Stimulated activated CD4-positive, alpha-beta T cell treated with anti-CD3 and anti-CD28 coated beads, Interleukin-1b, Interleukin-23, amount 100 ng/mL, for 1 hour (primary cell): ENCODE measurements at places on chromosomes 16 and 17.

GRCh38 chr17:79414063-79414792 is 196.6 kb downstream of the RBFOX3 start:
- no peak for DNase-seq

DNA sequence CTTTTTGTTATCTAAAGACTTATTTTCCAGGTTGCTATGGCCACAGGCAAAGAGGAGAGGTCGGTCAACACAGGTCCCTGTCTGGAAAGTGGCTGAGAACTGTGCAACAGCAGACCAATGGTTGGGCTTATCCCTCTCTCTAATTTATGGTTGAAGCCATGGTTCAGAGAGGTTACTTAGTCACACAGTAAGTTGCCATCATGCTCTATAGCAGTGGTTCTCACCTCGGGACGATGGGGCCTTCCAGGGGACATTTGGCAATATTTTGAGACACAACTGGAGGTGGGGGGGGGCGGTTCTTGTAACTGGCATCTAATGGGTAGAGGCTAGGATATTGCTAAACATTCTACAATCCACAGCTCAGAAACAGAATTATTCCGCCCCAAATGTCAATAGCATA is 842 bp upstream of the LDAF1 start:
- no peak for DNase-seq

DNA sequence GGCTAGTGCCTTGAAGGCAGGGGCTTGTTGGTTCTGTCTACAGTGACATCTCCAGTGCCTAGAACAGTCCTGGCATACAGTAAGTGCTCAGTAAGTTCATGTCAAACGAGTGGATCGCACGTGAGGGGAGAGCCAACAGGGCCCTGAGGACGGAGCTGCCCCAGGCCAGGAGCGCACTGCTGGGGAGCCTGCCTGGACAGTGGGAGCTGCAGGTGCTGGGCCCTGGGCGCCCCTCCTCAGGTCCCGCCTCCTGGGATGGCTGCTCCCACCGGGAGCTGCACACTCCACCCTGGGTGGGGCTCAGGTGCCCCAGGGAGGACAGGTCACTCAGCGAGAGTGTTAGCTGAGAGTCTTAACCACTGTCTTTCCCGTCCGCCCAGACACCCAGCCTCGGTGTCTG is 1.8 kb downstream of the EVPL start:
- DNase-seq = no peak

DNA sequence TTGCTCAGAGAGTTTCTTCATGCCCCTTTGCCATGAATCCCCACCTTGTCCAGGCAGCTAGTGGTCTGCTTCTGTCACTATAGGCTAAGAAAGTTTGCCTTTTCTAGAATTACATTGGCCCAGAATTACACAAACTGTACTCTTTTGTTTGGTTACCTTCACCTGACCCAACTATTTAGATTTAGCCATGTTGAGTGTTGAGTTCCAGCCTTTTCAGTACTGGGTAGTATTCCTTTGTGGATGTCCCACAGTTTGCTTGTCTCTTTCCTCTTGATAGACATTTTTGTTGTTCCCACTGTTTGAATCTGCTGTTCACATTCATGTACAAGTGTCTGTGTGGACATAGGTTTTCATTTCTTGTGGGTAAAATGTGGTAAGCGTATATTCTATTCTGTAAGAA is 22.3 kb downstream of the USP10 start:
- no peak for DNase-seq

DNA sequence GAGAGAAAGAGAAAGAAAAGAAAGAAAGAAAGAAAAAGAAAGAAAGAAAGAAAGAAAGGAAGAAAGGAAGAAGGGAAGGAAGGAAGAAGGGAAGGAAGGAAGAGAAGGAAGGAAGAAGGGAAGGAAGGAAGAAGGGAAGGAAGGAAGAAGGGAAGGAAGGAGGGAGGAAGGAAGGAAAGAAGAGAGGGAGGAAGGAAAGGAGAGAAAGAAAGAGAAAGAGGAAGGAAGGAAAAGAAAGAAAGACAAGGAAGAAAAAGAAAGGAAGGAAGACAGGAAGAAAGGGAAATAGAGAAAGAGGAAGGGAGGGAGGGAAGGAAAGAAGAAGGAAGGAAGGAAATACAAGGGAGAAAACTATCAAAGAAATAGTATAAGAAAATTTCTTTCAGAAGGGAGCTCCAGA is 7.2 kb upstream of the KRTAP4-7 start:
- no peak for DNase-seq

DNA sequence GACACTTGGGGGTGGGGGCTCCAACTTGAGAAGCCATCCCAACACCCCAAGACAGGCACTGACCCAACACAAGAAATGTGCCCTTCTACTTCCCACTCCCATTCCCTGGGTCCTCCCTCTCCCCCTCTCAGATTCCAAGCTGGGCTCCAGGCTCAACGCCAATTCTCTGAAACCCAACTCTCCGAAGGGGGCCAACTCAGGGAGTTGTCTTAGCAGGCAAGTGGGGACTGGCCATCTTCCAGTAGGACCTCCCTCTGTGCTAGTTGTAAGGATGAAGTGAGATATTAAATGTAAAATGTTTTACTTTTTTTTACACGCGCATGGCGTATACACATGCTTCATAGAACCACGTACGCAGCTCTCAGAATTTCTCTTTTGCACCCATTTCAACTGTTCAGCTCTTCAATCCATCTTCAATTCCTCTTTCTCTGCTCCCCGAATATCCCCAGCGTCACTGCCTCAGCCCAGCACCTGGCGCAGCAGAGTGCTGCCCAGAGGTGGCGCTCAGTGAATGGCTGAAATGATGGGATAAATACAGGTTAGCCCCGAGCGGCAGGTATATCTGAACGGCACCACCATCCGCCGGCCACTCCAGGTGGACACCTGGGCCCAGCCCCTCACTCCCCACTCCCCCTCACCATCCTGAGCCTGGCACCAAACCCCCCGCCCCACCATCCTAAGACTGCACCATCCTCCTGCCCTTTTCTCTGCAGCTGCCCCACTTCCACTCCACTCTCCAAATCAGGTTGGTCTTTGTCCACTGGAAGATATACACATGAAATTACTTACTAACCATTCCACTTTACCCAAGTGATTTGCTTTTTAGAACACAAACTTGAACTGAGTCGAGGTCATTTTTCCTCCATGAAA is 43.9 kb upstream of the TNRC6C start:
- no peak for DNase-seq

GRCh38 chr16:64304951-64305350 is 816.9 kb downstream of the CDH11 start:
- DNase-seq = no peak

- no peak for DNase-seq
These were observed 47.0 kb upstream of the FBXO47 start for GRCh38 chr17:39014044-39014794.

GRCh38 chr16:24683847-24684493 is 45.5 kb upstream of the TNRC6A start:
- DNase-seq = no peak

GRCh38 chr16:56325956-56326355 is 99.4 kb downstream of the AMFR start:
- DNase-seq = no peak

DNA sequence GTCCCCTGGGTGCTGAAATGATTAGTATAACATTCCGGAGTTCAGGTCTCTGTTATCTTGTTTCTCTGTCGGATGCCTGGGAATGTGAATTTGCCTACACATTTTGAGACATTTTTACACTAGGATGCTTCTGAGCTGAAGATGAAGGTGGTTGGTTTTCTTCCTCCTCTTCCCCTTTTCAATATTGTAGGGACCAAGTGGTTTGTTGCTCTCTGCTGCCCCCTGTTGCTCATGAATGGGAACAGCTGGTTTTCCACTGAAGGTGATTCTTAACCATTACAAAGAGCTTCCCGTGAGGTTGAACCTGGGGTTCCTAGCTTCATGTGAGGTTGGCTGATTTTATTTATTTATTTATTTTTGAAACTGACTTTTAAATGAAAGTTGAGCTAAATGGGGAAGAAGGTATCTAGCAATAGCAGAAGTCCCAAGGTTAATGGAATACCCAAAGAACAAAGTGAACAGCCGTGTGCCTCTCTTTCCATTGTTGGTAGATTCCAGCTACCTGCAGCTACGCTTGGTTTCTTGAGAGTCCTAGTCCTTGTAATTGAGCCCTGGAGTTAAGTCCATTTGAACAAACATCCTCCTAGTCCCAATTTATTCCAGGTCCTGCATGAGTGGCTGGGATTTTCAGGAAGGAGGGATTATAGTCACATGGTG is 983.9 kb upstream of the EEF2KMT start:
- no peak for DNase-seq

GRCh38 chr16:1048442-1049112 is 24.0 kb upstream of the SSTR5 start:
- DNase-seq = no peak

GRCh38 chr17:15287538-15288267 is 22.6 kb upstream of the PMP22 start:
- no peak for DNase-seq

GRCh38 chr17:77811521-77811920 is 147.0 kb upstream of the TNRC6C start:
- no peak for DNase-seq

GRCh38 chr16:12903407-12904328 is 2.3 kb downstream of the SHISA9 start:
- no peak for DNase-seq

- no peak for DNase-seq
These were observed at the start of gene SULT1A2 for GRCh38 chr16:28596840-28597691. Gene SULT1A2 (minus strand): TSS chr16:28597050. CDS start chr16:28595930, 1,120 bp downstream.

GRCh38 chr17:58305626-58306025 is 23.0 kb downstream of the TSPOAP1 start:
- DNase-seq = no peak

GRCh38 chr16:57562066-57562465 is 19.6 kb downstream of the ADGRG5 start:
- DNase-seq = no peak

DNA sequence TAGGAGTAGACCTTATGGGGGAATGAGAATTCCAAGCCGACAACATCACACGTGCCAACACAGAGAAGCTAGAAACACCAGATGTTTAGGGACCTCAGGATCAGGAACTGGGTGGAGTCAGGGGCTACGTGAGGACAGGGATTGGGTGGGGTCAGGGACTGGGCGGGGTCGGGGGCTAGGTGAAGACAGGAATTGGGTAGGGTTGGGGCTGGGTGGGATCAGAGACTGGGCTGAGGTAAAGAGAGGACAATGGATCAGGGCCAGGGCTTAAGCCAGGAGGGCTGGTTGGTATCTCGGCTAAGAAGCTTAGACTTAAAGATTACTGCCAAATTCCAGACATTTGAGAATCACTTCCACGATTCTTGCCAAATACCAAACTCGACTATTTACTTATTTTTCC is 11.6 kb downstream of the TEKT5 start:
- no peak for DNase-seq

DNA sequence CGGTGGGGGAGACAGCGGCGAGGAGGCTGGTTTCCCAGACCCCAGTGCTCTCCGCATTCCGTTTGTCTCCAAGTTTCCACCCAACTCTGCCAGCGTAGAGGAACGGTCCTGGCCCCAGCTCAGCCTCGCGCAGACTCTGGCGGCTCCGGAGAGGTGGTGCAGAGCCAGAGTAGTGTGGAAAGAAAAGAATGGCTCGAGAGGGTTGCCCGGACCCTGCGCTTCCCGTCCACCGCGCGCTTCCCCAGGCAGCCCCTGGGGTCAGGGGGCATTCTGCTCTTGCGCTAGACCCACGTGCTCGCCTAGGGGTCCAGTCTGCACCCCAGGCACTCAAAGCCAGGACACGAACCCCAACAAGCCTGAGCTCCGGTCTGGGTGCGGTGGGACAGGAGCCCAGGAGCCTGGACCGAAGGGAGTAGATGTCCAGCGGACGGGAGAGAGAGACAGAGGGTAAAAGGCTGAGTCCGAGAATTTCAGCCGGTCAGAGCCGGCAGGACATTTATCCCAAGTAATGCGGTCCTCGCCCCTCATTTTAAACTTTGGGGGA is 3.8 kb downstream of the PMP22 start:
- DNase-seq = no peak

- DNase-seq = no peak
These were observed 804 bp downstream of the BORCS6 start for GRCh38 chr17:8189041-8189710.

- DNase-seq = no peak
These were observed 6.1 kb downstream of the NOG start for GRCh38 chr17:56599566-56599965.

DNA sequence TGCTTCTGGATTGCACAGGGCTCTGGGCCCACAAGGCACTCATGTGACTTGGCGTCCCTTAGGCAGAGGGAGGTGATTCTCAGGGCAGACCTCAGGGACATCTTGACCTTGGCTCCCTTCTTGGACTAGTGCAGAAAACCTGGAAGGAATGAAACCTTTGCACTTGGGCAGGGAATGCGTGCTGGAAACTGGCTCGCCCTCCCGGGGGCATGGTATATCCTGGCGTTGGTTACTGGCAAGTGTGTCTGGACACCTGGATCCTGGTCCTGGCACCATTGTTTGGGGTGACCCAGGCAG is 63.5 kb upstream of the LGALS9 start:
- DNase-seq = no peak

DNA sequence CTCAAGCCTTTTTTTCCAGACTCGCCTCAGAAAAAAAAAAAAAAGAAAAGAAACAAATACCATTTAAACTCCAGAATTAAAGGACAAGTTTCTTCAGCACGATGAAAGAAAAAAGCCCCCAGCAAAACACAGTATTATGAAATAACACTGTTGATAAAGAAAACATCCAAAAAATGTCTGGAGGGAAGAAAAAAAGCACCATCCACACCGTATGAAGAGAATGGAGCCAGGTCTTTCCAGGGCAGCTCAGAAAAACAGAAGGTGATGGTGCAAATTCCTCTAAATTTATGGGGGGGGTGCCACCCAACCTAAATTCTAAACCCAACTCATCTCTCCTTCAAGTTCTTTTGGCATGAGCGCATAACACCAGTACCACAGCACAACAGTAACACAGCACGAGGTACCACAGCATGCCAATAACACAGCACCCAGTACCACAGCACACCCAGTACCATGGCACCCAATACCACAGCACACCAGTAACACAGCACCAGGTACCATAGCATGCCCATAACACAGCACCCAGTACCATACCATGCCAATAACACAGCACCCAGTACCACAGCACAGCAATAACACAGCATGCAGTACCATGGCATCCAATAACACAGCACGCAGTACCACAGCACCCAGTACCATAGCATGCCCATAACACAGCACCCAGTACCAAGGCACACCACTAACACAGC is 19.0 kb downstream of the AXIN1 start:
- no peak for DNase-seq

DNA sequence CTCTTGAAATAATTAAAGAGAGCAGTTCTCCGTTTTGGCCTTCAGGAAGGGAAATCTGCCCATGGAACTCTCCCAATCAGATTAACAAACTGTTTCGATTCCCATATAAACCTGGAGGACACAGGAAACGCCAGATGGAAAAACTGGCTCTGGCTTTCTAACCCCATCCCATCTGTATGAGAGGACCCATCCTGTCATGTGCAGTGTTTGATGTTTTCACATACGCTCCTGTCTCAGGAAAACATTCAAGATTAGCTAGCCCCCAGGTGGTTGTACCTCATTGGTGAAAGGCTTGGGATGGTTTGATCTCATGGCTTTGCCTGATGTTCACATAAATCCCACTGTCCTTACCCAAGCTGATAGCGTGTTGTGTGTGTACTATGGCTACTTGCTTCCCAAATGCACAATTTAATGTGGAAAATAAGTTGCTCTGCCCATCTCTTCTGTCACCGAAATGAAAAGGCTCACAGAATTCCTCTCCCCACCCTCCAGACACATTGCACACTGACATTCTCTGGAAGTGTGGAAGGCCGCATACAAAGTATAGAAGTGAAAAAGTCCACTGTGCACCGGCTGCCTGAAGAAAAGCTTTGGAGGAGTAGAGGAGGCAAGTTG is 18.2 kb upstream of the ERN1 start:
- no peak for DNase-seq
